ENCODE measurements at places on chromosomes 1 and 21.
A peak's percentile ranks its signal among the peaks of the same experiment; 100 is the strongest.

GRCh38 chr1:70504176-70504820, 93.2 kb downstream of the CTH start:
- H3K4me3 ChIP-seq, result no peak overlapping the region
- DNase-seq, result no peak
- peaks cover 6% of the 10 kb centered on the region for H3K27me3 ChIP-seq
- H3K36me3 ChIP-seq, result no peaks in the 10 kb centered on the region
- H3K27ac ChIP-seq, result peak overlapping the region; percentile 61

- peaks cover 10% of the 10 kb centered on the region for H3K4me1 ChIP-seq
- H3K4me3 ChIP-seq, result no peak overlapping the region
- no peaks in the 10 kb centered on the region for H3K27me3 ChIP-seq
- DNase-seq, result no peak
These were observed 69.7 kb downstream of the TTLL7 start for GRCh38 chr1:83929184-83929583.

DNA sequence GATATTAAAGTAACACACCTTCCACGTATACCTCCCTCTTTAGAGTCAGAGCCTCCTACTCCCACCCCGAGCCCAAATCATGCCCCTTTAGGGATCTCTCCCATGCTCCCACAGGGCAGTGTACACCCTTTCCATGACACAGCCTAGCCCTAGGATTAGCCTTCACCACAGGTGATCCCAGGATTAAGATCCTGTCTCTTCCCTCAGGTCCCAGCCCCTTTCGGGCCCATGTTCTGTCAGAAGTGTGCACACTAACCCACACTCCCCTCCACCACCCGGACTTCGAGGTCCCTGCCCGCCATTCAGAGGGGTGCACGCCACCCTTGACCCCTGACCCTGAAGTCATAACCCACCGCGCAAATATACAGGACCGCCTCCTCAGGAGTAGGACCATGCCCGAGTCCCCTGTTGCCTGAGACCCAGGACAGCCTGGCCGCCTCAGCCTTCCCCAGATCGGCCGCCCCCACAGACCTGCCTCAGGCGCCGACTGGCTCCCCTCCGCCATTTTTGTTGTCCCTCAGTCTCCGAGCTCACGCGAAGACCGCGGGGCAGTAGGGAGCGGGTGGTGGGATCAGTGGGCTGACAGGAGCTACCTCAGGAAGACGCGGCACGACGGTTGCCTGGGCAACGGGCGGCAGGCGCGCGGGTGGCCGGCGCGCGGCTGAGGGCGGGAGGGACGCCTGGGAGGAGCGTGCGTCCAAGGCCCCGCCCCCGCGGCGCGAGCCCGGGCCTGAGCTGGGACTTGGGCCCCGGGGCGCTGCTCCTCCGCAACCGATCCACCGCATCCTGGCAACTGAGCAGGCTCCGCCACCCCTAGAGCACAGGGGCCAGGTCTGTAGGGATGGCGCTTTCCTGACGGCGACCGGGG, at the start of gene AGBL4:
Gene AGBL4, minus strand, starts transcription at position 663 of the 868 bp plus-strand sequence.
- no peak within 1 kb of the TSS for H3K27ac ChIP-seq
- H3K4me1 ChIP-seq, result no peaks in the 10 kb centered on the region
- H3K27me3 ChIP-seq, result no peaks in the 10 kb centered on the region
- peak; percentile 84 for DNase-seq
- no peaks in the 10 kb centered on the region for H3K36me3 ChIP-seq

DNA sequence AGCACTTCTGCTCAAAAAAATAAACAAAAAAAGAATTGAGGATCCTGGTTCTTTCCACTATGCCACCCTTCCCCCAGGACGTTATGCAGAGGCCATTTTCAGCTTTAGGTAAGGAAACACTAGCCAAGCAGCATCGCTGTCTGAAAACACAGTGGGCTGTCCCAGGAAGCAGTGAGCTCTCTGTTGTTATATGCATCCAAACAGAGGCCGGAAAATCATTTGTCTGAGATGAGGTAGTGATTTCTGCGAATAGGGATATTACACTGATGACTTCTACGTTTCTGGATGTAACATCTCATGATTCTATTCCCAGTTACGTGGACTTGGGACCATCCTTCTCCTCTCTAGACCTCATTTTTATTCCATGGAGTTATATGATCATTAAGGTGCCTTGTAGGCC, 137.2 kb downstream of the OMA1 start:
- H3K27me3 ChIP-seq, result peaks cover 13% of the 10 kb centered on the region

DNA sequence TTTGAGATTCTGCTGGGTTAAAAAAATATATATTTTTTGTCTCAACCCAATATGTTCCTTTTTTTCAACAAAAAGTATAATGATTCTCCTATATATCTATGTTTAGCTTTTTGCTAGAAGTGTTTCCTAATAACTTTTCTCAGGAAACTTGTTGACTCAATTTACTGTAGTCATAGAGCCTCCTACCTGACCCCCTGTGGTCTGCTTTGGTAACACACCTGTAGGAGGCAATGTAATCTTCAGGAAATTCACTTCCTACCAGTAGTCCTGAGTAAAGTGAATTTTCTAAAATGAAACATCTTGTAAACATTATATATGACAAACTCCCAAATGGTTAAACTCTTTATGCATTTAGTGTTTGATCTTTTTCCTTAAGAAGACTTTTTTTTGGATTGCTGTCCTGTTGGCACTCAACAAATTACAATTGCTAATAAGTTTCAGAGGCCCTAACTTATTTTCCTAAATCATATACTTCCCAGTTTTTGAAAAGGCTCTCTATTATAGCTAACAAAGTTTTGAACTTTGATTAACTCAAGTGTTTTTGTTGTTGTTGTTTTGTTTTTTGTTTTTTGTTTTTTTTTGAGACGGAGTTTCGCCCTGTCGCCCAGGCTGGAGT, 118.3 kb downstream of the OLFML2B start:
- peaks cover 43% of the 10 kb centered on the region for H3K4me1 ChIP-seq
- no peak overlapping the region for H3K27ac ChIP-seq
- H3K36me3 ChIP-seq, result no peaks in the 10 kb centered on the region
- H3K4me3 ChIP-seq, result no peak overlapping the region
- no peak for DNase-seq

- peaks cover 5% of the 10 kb centered on the region for H3K36me3 ChIP-seq
- DNase-seq, result no peak
- peak overlapping the region; percentile 74 for H3K27ac ChIP-seq
- peaks cover 40% of the 10 kb centered on the region for H3K4me1 ChIP-seq
These were observed 31.1 kb downstream of the RAB3GAP2 start for GRCh38 chr1:220241072-220241663.

DNA sequence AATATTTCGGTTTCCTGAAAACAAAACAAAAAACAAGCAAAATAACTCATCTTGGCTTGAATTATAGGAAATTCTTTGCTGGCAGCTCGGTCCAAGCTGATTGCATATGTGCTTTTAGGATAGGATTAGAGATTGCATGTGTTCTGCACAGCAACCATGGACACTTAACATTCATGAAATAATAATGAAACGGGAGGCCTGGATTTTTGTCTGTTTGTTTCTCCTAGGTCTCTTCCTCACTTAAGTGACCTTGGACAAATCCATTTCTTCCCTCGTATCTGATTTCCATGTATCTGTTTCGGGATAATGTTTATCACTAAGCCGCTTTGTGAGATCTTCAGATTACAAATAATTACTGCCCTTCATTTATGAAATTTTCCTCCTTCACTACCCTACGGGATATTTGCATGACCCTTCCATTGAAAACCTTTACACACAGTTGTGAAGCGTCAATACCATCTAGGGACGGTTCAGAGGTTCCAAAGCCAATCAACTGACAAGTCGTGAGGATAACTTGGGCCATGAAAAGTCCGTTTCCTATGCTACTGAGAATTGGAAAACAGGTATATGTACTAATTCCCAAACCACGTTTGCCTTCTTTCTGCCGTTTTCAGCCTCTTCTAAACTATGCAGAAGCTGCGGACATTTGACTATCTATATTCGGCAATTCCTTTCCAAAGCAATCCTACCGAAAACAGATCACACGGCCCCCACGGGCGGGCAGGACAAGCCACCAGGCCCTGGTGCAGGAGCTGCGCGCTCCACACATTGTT, 1.3 kb upstream of the H3-3A start:
- peaks cover 4% of the 10 kb centered on the region for H3K36me3 ChIP-seq
- no peak for DNase-seq
- H3K27ac ChIP-seq, result peak overlapping the region; percentile 91
- H3K4me3 ChIP-seq, result peak overlapping the region; percentile 82
- H3K4me1 ChIP-seq, result peaks cover 26% of the 10 kb centered on the region

GRCh38 chr1:51203121-51203873, 32.8 kb upstream of the RNF11 start:
- no peaks in the 10 kb centered on the region for H3K27me3 ChIP-seq
- no peak for DNase-seq
- no peaks in the 10 kb centered on the region for H3K4me1 ChIP-seq
- no peak overlapping the region for H3K27ac ChIP-seq
- no peak overlapping the region for H3K4me3 ChIP-seq

DNA sequence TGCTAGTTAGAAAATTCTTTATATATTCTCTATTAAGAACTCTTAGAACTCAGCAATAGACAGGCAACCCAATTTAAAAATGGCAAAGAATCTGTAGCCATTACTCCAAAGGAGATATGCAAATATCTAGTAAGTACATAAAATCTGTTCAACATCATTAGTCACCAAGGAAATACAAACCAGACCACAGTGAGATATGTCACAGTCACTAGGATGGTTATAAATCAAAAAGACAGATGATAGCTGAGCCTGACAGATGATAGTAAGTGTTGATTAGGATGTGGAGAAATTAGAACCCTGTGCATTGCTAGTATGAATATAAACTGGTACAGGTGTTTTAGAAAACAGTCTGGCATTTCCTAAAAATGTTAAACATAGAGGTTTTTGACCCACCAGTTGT, 26.6 kb downstream of the SRSF11 start:
- no peak overlapping the region for H3K27ac ChIP-seq
- peaks cover 55% of the 10 kb centered on the region for H3K36me3 ChIP-seq
- no peak for DNase-seq
- no peaks in the 10 kb centered on the region for H3K4me1 ChIP-seq
- no peak overlapping the region for H3K4me3 ChIP-seq

DNA sequence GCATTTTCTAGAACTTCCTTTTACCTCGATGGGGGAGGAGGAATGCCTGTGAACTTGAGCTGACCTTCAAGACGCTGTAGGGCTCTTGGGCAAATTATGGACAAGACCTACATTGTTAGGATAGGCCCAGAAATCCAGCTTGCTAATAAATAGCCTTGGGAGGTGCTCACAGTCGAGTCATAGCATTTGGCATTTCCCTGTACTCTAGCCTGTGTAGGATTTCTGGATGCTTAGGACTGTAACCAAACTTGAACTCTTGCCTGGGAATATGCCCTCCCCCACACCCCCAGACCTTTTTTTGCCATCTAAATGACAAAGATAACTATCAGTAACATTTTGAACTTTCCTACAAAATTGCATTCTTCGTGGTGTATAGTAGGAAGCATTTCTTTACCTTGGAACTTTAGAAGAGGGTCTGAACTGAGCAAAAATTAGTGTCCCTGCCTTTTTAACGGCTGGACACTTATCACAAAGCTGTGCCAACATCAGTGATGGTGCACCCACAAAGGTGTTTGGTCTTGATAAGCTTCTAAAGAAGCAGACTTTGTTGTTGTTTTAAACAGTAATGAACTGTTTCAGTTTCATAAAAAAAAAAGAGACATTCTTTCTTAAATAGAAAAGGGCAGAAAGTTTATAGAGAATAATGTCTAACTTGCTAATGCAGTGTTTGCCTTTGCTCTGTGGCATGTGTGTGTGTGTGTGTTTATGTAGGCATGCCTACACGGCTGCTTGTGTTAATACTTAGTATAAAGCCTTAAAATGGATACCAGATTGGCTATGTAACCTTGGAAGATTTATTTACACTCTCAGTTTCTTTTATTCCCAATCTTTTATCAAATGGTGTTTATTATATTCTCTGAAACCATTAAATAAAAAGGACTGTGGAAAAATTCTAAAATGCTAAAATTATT, 88.2 kb downstream of the NFIA start:
- peak overlapping the region; percentile 71 for H3K27ac ChIP-seq
- peaks cover 68% of the 10 kb centered on the region for H3K4me1 ChIP-seq
- no peaks in the 10 kb centered on the region for H3K27me3 ChIP-seq
- no peak overlapping the region for H3K4me3 ChIP-seq
- DNase-seq, result no peak

DNA sequence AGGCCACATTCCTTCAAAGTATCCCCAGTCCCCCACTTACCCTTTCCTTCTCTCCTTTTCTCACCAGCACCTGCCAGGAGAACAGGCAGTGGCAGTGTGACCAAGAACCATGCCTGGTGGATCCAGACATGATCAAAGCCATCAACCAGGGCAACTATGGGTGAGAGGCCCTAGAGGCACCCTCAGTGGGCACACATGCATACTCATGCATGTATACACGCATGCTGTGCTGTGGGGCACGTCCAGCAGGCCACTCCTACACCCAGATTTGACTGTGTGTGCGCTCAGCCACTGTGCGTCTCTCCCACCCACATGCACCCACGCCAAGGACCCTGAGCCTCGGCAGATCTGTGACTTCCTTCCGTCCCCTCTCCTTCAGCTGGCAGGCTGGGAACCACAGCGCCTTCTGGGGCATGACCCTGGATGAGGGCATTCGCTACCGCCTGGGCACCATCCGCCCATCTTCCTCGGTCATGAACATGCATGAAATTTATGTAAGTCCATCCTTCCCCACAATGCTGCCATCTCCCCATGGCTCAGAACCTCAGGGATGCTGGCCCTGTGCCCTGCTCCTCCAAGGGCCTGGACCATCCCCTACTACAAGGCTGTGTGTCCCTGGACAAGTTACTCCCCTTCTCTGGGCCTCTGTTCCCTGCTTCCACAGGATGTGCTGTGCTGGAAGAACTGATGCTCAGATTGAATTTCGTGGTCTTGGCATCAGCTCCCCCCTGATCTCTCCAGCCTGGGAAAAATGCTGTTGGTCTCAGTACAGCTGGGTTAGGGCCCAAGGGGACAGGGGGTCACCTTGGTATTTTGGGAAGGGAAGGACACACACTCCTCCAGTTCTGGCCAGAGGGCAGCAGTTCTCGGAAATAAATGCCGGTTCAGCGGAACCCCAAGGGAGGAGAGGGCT, 7.0 kb downstream of the TINAGL1 start:
- H3K27ac ChIP-seq, result peak overlapping the region; percentile 84
- no peaks in the 10 kb centered on the region for H3K27me3 ChIP-seq
- H3K4me3 ChIP-seq, result peak overlapping the region; percentile 33

GRCh38 chr21:43608664-43609063, 50.6 kb downstream of the HSF2BP start:
- DNase-seq, result no peak
- peak overlapping the region; percentile 86 for H3K27ac ChIP-seq
- no peaks in the 10 kb centered on the region for H3K27me3 ChIP-seq
- no peak overlapping the region for H3K4me3 ChIP-seq
- peaks cover 7% of the 10 kb centered on the region for H3K36me3 ChIP-seq
- peaks cover 61% of the 10 kb centered on the region for H3K4me1 ChIP-seq

- peaks cover 2% of the 10 kb centered on the region for H3K27me3 ChIP-seq
- H3K36me3 ChIP-seq, result no peaks in the 10 kb centered on the region
- peak overlapping the region; percentile 99 for H3K27ac ChIP-seq
These were observed 723 bp upstream of the GNAI3 start for GRCh38 chr1:109547463-109548320.

Measured in chondrocyte (in vitro differentiated cells).